AG20443 (cell line): ENCODE measurements at places on chromosomes 1 and 21.

DNA sequence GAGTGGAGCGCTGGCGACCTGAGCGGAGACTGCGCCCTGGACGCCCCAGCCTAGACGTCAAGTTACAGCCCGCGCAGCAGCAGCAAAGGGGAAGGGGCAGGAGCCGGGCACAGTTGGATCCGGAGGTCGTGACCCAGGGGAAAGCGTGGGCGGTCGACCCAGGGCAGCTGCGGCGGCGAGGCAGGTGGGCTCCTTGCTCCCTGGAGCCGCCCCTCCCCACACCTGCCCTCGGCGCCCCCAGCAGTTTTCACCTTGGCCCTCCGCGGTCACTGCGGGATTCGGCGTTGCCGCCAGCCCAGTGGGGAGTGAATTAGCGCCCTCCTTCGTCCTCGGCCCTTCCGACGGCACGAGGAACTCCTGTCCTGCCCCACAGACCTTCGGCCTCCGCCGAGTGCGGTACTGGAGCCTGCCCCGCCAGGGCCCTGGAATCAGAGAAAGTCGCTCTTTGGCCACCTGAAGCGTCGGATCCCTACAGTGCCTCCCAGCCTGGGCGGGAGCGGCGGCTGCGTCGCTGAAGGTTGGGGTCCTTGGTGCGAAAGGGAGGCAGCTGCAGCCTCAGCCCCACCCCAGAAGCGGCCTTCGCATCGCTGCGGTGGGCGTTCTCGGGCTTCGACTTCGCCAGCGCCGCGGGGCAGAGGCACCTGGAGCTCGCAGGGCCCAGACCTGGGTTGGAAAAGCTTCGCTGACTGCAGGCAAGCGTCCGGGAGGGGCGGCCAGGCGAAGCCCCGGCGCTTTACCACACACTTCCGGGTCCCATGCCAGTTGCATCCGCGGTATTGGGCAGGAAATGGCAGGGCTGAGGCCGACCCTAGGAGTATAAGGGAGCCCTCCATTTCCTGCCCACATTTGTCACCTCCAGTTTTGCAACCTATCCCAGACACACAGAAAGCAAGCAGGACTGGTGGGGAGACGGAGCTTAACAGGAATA is 4.2 kb downstream of the TFAP2E start:
- no peak for DNase-seq

GRCh38 chr1:163914785-163915413 is 593.1 kb downstream of the NUF2 start:
- no peak for DNase-seq

GRCh38 chr1:59498640-59499039 is 201.7 kb downstream of the FGGY start:
- peak; percentile 58 for DNase-seq

DNA sequence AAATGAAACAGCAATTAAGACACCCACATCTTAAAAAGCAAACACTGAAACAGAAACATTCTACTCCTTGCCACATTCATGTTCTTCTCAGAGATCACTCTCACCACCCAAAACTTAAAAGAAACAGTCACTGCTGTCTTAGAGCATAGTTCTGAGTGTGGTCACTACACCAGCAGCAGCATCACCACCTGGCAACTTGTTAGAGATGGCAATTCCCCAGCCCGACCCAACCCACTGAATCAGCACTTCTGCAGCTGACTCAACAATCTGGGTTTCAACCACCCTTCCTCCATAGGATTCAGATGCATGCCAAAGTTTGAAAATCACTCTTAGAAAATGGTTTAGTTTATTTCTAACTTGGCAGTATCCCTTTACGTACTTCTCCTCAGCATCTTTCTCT is 126.1 kb downstream of the CDC42BPA start:
- peak; percentile 88 for DNase-seq

GRCh38 chr1:183288583-183288982 is 102.5 kb downstream of the LAMC2 start:
- DNase-seq: no peak

DNA sequence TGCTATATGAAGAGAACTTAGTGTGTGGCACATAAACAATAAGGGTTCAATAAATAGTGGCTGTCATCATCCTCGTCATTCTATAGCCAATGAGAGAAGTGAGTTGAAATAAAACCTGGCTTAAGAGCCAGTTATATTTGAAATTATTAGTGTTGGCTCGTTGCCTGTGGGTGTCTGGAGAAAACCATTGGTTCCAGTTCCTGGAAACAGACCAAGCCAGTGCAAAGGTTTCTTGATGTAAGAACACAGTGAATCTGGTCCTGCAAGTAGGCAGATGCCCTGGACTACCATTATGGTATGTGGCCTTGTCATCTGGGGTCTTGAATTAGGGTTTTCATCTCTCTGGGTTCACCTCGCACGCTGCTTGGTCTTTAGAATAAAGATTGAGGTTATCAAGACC is 43.3 kb downstream of the URB2 start:
- no peak for DNase-seq

- no peak for DNase-seq
Measured at GRCh38 chr1:240487493-240487892, 124.5 kb downstream of the GREM2 start.

DNA sequence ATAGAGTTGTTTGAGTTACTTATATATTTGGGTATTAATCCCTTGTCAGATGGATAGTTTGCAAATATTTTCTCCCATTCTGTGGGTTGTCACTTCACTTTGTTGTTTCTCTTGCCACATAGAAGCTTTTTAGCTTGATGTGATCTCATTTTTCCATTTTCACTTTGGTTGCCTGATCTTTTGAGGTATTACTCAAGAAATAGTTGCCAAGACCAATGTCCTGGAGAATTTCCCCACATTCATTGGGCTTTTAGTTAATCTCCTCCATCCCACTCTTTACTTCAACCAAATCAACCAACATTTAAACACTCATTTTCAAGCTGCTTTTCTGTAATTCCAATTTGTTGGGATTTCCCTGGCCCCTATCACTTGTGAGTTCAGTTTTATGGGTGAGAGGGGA is 69.0 kb downstream of the LEPR start:
- no peak for DNase-seq

DNA sequence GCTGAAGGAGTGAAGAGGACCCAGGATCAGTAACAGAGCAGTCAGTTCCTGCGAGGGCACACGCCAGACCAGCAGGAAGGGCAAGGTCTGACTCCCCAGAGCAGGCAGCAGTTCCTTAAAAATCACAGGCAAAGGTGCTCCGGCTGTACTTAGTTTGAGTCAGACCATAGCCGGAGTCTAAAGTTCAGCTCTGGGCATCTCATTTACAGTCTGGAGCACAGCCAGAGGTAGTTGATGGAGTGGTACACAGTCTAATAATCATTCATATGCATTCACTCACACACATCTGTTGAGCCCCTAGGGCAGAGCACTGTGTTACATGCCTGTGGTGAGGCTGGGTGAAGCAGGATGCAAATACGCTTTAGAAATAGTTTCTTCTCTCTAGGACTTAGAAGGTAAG is 7.3 kb upstream of the AMIGO1 start:
- DNase-seq: no peak

DNA sequence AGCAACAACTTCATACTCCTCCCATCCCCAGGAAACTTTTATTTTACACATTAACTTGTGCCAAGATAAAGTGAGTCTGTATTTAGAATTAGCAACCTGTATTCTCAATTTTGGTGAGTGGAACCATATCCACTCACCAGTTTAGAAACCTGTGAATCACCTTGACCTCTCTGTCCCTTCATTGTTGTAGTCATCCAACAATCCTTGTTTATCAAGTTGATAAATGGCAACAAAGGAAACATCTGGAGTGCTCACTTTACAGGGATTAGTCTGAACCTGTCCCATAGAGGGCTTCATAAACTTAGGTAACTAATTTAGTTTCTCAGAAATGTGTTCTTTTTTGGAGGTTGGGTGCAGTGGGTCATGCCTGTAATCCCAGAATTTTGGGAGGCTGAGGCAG is 3.9 kb upstream of the CLSPN start:
- DNase-seq: no peak

- DNase-seq: no peak
Measured at GRCh38 chr1:227223171-227223806, 95.0 kb downstream of the CDC42BPA start.

- DNase-seq: peak; percentile 89
Measured at GRCh38 chr1:61448914-61449313, 276.0 kb downstream of the TM2D1 start.

GRCh38 chr1:91730801-91731732 is 154.9 kb downstream of the TGFBR3 start:
- DNase-seq: peak; percentile 25

GRCh38 chr1:222455188-222455879 is 92.6 kb downstream of the HHIPL2 start:
- DNase-seq: peak; percentile 87

GRCh38 chr1:40252601-40253000 is 4.9 kb downstream of the TMCO2 start:
- no peak for DNase-seq

- no peak for DNase-seq
Measured at GRCh38 chr1:234123867-234124266, 219.4 kb downstream of the SLC35F3 start.

DNA sequence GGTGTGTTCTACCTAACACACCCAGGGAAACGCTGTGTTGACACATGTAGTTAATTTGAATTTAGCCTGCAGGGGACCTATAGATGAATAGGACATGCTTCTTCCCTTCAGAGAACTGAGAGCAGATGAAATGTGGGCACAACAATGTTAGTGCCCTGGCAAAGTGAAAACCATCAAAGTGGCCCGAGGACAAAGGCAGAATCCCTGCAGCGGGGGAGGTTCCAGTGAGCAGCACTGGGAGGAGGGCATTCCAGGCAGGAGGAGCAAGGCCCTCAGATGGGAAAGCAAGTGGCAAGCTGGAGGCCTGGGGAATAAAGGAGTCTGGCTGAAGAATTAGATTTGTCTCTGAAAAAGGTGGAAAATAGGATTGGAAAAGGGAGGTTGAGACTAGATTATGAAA is 37.2 kb downstream of the C1orf94 start:
- DNase-seq: no peak

DNA sequence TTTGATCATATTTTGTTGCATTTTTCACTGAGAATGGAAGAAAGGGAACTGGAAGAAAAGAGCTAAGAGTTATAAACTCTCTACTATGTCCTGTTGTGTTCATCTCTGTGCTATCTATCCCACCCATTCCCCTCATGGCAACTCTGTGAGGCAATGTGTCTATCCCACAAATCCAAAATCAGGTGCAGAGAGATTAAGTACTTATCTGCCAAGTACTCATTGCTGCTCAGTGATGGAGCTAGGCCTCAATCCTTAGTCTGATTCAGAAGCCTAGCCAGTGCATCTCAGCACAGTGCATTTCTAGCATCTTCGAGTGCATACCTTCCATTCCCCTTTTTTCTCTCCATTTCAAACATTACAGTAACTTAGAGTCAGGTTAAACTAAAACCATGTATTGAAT is 270.6 kb downstream of the TPR start:
- no peak for DNase-seq

- DNase-seq: no peak
Measured at GRCh38 chr1:56838759-56839158, 15.8 kb upstream of the C8A start.

DNA sequence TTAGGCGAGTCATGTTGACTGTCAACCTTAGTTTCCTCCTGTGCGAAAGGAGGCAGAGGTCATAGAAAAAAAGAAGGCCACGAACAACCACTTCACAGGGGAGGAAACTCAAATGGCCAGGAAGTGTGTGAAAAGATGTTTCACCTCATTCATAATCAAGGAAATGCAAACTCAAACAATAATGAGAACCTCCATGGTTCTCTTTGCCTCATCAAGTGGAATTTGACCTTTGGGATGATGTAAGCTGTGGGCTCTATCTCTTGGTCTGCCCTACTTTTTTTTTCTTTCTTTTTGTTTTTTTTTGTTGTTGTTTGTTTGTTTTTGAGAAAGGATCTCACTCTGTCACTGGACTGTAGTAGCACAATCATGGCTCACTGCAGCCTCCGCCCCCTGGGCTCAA is 55.9 kb upstream of the GRHL3 start:
- DNase-seq: no peak

DNA sequence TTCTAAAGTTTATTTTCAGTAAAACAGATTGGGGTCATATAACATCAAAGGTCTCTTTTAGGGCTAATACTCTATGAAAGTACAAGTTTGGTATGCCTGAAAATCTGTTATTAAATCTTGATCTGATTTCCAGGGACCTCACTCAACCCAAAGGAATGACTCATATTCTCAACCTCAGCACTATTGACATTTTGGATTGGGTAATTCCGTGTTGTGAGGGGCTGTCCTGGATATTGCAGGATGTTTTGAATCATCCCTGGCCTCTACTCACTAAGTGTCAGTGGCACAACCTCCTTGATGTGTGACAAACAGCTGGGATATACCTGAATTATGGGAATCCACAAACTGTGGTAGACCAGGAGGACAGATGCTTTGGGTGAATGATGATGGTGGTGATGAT is 51.5 kb upstream of the CYP2J2 start:
- DNase-seq: no peak

- peak; percentile 49 for DNase-seq
Measured at GRCh38 chr1:94863297-94863911, 43.2 kb downstream of the SLC44A3 start.

DNA sequence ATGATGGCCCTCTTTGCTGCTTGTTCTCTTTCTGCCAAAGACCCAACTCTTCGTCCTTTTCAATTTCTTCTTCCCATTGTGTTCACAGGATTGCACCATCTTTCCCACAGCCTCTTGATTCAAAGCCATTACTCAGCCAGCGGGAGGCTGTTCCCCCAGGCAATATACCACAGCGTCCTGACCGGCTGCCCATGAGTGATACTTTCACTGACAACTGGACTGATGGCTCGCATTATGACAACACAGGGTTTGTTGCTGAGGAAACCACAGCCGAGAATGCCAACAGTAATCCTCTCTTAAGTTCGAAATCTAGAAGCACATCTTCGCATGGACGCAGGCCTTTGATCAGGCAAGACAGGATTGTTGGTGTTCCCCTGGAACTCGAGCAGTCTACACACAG is 167.4 kb downstream of the LRRC40 start:
- no peak for DNase-seq

GRCh38 chr1:31930836-31931592 is 7.2 kb downstream of the PTP4A2 start:
- DNase-seq: no peak

DNA sequence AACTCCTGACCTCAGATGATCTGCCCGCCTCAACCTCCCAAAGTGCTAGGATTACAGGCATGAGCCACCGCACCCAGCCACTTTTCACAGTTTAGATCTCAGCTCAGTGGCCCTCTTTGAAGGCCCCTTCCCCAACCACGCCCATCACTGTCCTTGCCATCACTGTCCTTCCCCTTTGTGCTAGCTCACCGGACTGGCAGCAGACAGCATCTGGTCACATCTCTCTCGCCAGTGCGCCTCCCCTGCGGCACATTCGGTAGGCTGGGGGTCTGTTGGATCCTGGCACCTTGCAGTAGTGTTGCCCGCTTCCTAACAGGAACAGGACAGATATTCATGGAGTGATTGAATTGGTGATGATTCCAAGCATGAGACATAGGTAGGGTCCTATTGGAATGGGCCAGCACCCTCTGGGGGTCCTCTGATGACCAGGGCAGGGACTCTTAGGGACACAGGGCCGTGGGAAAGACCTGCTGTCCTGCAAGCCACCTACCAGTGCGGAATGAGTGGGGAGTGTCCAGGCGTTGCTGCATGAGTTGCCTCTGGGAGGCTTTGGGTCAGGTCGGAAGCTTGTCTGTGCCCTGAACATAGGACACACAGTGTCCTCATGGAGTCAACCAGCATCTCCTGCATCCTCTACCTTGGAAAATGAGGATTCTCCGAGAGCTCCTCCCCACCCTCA is 178.8 kb upstream of the VAMP3 start:
- DNase-seq: no peak

GRCh38 chr21:44480200-44481053 is 25.1 kb downstream of the LRRC3 start:
- DNase-seq: no peak
